CD14-positive monocyte (primary cell): ENCODE measurements at places on chromosomes 16 and 17. TPM values are rescaled to one million over a fixed set of nuclear protein-coding genes. Genes with fewer than 3 reads are reported as not detected.
A peak's percentile ranks its signal among the peaks of the same experiment; 100 is the strongest.

KRTAP16-1 gene
- polyA plus RNA-seq: not detected

DNA sequence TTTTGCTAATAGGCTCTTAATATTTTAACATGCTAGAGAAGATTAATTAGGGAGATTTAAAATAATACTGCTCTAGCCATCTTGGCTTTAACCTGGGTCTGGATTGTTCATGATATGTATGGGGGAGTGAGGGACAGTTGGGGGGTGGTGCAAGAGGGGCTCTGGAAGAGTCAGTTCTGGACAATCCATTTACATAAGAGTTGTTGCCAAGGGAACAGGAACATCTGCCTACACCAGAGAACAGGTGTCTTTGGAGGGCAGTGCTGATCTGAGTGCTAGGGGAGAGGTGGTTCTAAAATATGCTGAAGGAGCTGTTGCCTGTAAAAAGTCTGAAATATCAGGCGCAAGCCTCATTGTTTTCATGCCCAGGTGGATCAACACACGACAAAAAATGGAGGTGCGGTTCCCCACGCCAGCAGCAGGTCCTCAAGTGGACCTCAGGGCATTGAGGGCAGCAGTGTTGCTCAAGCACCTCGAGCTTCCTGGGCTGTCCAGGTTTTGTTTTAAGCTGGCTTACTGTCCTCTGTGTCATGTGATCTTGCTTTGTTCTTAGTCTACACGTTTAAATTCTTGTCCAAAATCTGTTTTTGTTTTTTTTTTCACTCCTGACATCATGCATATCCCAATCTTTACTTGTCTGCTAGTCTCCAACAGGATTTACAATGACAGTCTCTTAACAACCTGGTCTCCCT is 25.4 kb upstream of the WSB1 start:
- no peak for DNase-seq

- DNase-seq: no peak
Measured at GRCh38 chr17:68178831-68179230, 69.0 kb upstream of the AMZ2 start.

DNA sequence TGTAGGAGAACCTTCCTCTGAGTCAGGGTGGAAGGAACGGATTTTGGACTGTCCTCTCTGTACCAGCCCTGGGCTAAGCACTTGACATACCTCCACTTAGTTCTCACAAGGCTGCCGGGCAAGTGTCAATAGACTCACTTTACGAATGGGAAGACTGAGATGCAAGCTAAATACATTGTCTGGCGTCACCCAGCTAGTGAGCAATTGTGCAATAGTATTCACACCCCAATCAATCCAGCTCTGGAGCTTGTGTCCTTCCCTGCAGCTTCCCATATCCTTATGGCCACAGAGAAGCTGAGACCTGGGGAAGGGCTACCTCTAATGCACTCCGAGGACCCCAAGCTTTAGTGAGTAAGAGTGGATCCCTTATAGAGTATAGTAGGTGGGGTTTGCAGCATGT is 39.8 kb downstream of the SLC6A2 start:
- DNase-seq: no peak

- no peak for DNase-seq
Measured at GRCh38 chr16:4918781-4919251, 18.1 kb downstream of the PPL start.

KRTAP2-1 gene
- polyA plus RNA-seq: not detected

DNA sequence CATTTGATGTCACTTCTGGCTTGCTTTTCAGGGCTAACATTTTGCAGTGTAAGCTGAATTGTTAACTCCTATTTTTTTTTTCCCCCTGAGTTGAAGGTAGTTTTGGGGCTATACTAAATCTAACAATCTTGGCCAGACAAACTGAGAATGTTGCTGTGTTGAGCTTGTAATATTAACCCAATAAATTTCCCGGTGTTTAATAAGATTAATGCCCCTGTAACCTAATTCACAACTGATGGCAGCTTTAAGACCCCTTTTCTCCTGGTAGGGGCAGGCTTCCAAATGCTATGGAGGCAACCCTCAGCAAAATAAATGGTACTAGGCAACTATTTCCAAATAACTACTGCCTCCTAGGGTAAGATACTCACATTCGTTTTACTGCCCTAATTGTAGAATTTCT is 549.6 kb upstream of the KIF2B start:
- no peak for DNase-seq

DNA sequence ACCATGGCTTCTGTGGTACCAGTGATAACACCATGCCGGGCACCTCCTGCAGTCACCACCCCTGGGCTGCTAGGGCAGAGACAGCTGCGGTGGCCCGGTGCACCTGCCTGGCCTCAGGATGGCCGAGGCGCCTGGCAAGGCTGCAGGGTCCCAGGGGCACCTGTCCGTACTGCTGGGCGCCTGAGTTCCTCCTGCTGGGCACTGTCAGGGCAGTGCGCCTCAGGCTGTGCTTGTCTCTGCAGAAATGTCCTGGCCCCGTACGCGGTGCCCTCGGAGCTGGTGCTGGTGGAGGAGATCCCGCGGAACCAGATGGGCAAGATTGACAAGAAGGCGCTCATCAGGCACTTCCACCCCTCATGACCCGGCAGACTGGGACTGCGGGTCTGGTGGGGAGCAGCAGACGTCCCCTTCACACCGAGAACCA is 17.7 kb upstream of the CDH15 start:
- no peak for DNase-seq

GRCh38 chr17:80797741-80798594 is 193.7 kb upstream of the CHMP6 start:
- no peak for DNase-seq

DNA sequence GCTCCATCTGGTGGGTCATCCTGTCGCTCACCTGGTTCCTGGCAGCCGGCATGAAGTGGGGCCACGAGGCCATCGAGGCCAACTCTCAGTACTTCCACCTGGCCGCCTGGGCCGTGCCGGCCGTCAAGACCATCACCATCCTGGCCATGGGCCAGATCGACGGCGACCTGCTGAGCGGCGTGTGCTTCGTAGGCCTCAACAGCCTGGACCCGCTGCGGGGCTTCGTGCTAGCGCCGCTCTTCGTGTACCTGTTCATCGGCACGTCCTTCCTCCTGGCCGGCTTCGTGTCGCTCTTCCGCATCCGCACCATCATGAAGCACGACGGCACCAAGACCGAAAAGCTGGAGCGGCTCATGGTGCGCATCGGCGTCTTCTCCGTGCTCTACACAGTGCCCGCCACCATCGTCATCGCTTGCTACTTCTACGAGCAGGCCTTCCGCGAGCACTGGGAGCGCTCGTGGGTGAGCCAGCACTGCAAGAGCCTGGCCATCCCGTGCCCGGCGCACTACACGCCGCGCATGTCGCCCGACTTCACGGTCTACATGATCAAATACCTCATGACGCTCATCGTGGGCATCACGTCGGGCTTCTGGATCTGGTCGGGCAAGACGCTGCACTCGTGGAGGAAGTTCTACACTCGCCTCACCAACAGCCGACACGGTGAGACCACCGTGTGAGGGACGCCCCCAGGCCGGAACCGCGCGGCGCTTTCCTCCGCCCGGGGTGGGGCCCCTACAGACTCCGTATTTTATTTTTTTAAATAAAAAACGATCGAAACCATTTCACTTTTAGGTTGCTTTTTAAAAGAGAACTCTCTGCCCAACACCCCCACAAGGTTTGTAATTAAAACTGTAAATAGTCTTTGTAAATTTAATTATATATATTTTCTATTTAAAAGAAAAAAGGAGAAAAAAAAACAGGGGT is 1.7 kb downstream of the FZD2 start:
- peak; percentile 15 for DNase-seq

DNA sequence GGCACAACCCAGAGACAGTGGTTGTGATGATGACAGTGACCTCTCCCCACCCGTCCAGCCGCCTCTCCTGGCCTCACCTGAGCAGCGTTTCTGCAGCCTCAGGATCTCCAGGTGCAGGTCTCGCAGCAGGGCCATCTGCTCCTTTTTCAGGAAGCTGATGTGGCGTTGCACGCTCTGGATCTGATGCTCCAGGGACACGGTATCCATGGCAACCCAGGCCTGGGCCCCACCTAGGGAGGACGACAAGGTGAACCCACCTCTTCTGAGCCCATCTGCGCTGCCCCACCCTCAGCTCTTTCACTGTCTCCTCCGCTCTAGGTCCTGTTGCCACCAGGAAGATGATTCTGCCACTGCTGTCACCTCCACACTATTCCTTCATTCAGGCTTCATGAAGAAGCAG is 14.5 kb downstream of the CCDC92B start:
- DNase-seq: no peak

DNA sequence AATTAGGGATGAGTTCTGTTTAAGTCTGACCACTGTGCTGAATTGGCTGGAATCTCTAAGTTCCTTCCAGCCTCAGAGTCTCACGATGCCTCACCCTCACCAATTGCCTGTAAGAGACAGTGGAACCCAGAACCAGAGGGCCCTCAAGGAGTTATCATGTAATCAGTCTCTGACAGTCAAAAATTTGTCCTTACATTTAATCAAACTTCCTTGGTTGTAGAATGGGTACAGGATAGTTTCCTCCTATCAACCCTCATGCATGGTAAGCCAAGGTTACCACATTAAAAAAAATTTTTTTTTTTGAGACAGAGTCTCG is 83.2 kb downstream of the CDK5R1 start:
- no peak for DNase-seq

DNA sequence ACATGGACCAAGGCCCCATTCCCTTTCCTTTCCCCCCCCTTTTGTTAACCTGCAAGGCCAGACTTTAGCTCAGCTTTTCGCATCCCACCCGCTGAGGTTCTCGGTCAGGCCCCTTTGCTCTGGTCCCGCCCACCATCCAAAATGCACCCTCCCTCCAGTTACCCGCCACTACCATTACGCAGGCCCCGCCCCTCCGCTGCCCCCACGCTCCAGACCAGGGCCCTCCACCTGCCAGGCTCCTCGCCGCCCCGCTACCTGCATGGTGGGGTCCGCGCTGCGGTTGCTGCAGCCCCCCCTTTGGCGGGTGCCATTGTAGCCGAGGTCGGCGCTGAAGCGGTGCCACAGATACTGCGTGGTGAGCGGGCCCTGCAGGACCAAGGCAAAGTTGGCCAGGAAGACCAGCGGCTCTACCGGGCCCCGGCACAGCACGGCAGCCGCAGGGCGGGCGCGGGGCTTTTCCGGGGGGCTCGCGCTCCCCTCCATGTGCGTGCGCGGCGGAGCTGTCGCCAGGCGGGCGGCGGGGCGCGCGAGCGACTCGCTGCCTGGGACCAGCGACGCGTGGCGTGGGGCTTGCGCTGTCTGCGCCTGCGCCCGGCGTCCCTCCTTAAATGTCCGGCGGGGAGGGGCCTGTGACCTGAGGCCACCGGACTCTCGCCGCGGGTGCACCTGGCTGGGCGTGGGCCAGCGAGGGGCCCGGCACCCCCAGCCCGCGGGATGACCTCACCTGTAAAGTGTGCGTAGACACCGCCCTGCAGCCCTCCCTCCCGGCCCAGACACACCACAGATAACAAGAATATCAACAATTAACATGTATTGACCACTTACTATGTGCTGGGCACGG is at the start of gene SLC46A1:
SLC46A1 (minus strand) TSS at position 581 of the 841 bp plus-strand sequence; CDS start at position 483, 98 bp downstream.
- peak; percentile 5 for DNase-seq

RPS15A gene
- 1,397 TPM for polyA plus RNA-seq

TMEM235 gene
- polyA plus RNA-seq: not detected in 2 replicates

CCL7 gene
- 0.25 TPM for polyA plus RNA-seq

DNA sequence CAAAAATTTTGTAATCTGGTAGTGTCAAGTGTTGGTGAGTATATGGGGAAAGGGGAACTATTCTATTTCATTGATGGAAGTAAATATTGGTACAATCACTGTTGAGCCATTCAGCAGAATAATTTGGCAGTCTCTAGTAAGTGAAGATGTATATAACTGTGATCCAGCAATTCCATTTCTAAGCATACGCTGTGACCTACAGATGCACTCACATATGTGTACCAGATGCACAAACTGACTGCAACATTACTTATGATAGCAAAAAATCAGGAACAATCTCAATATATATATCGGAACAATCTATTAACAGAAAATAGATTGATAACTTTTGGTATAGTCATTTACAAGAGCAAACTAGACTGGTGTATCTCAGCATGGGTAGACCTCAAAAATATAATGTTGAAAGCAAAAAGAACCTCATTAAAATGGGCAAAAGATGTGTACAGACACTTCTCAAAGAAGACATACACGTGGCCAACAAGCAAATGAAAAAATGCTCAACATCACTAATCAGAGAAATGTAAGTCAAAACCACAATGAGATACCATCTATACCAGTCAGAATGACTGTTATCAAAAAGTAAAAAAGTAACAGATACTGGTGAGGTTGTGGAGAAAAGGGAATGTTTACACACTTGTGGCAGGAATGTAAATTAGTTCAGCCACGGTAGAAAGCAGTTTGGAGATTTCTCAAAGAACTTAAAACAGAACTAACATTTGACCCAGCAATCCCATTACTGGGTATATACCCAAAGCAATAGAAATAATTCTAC is 20.7 kb downstream of the ADAP2 start:
- DNase-seq: no peak

- DNase-seq: no peak
Measured at GRCh38 chr17:47286198-47286914, 32.7 kb downstream of the ITGB3 start.

HBZ gene
- polyA plus RNA-seq: not detected in 2 replicates

- DNase-seq: peak; percentile 54
Measured at GRCh38 chr17:64060331-64060730, 39.9 kb upstream of the ICAM2 start.

ABCC11 gene
- not detected for polyA plus RNA-seq

GRCh38 chr16:10428433-10429168 is 42.7 kb downstream of the ATF7IP2 start:
- no peak for DNase-seq

DNA sequence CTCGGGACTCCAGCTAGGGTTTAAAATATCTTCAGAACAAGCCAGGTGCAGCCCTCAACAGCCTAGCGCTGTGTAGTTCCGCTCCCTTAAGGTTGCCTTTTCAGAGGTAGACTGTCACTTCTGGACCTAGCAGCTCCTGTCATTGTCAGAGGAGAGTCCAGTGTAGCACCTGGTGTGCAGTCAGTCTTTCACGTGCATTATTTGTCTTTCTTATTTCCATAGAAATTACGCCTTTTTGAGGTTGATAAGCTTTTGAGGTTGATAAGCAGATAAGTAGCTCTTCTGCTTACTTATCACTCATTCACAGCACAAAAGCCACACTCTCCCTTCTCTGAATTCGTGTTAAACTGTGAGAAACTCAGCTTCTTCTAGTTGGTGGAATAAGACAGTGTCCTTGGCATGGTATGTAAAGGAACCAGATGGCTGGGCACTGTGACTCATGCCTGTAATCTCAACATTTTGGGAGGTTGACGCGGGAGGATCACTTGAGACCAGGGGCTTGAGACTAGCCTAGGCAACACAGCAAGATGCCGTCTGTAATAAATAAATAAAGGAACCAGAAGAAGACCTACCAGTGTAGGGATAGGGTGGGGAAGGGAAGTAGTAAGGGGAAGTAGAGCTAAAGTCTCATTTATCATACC is 10.2 kb downstream of the EEF2K start:
- DNase-seq: peak; percentile 17

KRTAP9-4 gene
- not detected for polyA plus RNA-seq

DNA sequence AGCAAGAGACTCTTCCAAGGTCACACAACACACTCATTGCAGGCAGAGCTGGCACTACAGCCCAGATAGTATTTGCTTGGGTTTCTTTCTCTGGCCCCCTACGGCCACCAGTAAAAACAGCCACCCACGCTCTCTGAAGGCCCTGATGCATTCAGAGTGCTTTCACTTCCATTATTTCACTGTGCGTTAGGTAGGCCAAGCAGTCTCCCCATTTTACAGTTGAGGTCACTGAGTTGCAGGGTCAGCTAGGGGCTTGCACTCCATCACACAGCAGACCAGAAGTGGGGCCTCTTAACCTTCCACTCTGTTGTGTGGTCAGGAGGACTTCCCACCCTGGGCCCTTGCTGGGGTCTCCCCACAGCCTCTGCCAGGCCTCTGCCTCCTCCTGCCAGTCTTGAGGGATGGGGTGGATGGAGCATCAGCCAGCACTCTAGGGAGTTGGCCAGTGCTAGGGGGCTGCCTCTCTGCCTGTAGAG is 2.5 kb downstream of the TBX21 start:
- DNase-seq: no peak

TBC1D3E gene
- not detected in 2 replicates for polyA plus RNA-seq
